Activated CD8-positive, alpha-beta memory T cell treated with anti-CD3 and anti-CD28 coated beads for 4 hours (primary cell): ENCODE measurements at places on chromosomes 11 and 22.

- DNase-seq = no peak
These were observed 11.7 kb upstream of the RASD2 start for GRCh38 chr22:35528927-35529326.

DNA sequence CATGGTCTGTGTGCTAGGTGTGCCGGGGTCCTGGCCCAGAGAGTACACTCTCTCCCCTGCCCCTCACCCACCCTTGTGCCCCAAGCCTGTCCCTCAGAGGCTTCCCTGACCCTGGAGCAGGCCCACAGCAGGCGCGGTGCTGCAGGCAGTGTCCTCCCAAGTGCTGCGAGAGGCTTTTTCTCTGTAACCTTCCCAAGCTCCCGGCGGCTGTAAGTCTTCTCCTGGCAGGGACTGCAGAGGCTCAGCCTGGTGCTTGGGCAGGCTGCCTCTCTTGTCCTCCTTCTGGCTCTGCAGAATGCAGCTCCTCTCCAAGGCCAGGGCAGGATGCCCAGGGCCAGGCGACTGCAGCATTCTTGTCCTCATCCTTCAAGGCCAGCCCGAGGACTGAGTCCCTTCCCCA lies 15.9 kb downstream of the RFPL1 start:
- DNase-seq = no peak

- no peak for DNase-seq
These were observed 36.8 kb upstream of the TMEM45B start for GRCh38 chr11:129778877-129779276.

- DNase-seq = no peak
These were observed 21.6 kb downstream of the MMP20 start for GRCh38 chr11:102603576-102603975.

GRCh38 chr11:80122211-80122610 lies 681.4 kb upstream of the TENM4 start:
- DNase-seq = no peak

- no peak for DNase-seq
These were observed 716 bp downstream of the AMOTL1 start for GRCh38 chr11:94768602-94769541.

DNA sequence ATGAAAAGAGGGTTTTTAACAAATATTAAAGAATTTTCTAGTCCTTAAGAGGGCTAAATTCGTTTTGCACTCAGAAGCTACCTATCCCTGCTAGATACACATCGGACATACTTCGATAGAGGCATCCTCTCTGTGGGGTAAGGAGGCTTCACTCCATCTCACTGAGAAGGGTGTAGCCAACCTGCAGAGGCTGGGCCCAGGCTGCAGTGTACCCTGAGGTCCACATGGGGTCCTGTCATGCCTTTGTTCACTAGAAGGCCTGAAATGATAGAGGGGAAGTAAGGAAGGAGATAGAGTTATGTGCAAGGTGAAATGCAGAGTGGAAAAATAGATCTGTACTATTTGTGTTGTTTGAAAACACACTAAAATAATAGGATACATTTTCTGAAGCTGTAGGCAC lies 45.6 kb downstream of the IGSF9B start:
- no peak for DNase-seq

- DNase-seq = no peak
These were observed 695.3 kb downstream of the KCNA4 start for GRCh38 chr11:29321293-29322132.

GRCh38 chr22:34973016-34973415 lies 92.9 kb upstream of the ISX start:
- DNase-seq = no peak

DNA sequence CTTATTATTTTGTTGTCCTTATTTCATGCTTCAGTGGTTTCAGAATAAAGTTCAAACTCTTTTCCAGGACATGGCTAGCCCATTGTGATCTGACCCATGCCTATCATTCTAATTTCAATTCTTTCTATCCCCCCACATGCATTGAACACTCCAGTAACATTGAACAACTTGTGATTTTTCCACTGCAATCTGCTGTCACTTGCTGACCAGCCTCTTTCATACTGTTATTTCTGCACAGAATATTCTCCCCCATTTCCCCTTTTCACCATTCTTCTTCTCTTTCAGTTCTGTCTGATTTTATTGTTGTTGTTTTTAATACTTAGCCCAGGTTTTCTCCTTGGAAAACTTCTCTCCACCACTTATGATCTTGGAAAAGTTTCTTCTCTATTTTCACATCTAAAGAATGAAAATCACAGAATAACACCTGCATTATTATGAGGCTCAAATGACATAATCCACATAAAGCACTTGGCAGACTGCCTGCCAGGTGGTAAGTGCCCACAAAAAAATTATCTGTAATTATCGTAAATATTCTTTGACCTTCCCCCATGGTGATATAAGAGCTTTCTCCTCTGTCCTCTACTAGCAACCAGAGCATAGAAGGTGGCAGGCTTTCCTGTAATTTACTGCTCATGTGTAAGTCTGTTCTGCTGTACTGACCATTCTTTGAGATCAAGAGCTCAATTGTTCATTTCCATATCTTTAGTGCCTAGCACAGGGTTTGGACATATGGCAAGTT lies 51.9 kb upstream of the EED start:
- DNase-seq = no peak

DNA sequence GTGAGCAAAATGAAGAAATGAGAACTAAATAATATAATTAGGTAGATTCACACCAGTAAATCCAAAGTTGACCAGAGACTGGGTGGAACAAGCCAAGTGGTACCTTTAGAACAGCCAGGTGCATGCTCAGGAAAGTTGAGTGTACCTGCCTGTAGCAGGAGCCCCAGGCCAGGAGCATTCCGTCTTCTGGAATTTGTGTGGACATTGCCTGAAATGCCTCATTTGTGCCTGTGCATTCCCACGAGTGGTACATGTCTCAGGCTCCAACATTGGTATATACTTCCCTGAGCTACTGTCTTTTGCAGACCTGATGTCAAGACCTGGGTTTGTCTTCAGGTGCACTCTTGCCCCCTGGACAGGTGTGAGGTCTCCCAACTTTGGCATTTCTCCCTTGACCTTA lies 187.6 kb upstream of the NECTIN1 start:
- DNase-seq = no peak

DNA sequence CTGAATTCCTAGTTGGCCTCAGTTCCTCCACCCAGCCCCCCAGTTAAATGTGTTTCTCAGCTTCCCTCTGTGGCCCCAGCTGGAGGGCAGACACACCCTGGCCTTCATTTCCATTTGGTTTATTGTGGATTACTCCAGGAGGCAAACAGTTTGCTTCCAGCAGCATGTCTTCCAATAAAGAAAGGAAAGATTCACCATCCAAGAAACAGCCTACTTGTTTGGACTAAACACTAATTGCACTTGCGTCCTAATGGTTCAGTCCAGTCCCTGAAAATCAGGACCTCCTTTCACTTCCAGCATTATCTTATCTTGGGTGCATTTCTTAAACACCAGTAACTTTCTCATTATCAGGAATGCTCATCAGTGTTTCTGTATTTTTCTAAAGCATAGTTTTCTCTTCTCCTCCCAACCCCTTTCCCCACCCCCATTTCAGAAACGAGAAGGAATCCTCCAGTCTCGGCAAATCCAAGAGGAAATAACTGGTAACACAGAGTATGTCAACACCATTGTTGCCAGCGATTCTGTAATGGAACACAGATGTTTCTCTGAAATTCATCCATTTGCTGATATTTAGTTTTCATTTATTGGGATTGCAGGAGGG lies 130.9 kb downstream of the PARVA start:
- no peak for DNase-seq

GRCh38 chr11:91805293-91805692 lies 419.3 kb upstream of the FAT3 start:
- no peak for DNase-seq

DNA sequence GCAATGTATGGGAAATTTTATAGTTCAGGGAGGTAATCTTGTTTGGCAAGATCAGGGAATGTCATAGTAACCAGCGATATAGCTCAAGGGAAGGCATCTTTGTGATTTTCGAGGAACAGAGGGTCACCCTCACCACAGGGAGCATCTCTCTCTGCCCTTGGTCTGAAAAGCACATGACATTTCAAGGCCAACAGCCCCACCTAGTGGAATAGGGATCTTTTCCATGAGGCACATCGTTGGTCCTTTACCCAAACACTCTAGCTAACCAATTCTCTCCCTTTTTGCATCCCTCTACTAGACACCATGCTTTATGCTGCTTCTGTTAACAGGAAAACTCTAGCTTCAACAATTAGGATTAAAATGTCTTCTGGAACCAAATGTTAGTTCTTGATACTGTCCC lies 179.0 kb downstream of the GRM5 start:
- no peak for DNase-seq

DNA sequence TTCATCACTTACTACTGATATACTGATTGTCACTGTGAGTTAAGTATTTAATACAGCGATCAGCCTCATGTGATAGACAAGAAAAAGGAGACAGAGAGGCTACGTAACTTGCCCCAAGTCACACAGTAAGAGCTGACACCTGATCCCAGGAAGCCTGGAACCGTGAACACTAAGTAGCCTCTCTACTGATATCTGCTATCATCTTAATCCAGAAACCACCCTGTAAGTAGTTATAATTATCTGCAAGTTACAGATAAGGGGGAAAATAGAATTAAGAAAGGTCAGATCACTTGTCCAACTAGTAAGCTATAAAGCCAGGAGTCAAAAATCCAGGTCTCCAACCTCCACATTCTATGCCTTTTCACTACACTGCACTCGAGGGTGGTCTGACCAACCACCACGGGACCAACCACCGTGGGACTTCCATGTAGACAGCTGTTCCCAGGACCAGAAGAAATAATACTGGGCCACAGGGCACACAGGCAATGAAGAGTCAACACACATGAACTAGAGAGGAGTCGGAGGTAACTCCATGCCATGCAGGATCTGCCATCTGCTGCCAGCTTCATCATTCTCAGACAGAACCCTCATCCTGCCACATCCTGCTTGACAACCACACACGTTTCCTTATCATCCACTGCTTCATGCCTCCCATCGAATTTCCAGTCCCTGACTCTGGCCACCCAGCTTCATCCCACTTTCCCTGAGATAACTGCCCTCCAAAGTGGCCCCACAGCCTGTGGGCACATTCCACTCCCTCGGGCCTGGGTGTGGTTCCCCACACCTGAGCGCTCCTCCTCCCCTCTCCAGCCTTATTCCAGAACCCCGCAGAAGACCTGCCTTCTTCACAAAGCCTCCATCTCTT lies 58.6 kb downstream of the MICAL3 start:
- DNase-seq = no peak

GRCh38 chr22:40414838-40415505 lies 44.6 kb downstream of the SGSM3 start:
- DNase-seq = no peak

GRCh38 chr11:77113382-77114088 lies 10.9 kb downstream of the OMP start:
- DNase-seq = no peak

- DNase-seq = no peak
These were observed 11.1 kb downstream of the CCND1 start for GRCh38 chr11:69651834-69652620.

- DNase-seq = peak; percentile 33
These were observed 42.4 kb downstream of the CACNA1I start for GRCh38 chr22:39612811-39613548.

DNA sequence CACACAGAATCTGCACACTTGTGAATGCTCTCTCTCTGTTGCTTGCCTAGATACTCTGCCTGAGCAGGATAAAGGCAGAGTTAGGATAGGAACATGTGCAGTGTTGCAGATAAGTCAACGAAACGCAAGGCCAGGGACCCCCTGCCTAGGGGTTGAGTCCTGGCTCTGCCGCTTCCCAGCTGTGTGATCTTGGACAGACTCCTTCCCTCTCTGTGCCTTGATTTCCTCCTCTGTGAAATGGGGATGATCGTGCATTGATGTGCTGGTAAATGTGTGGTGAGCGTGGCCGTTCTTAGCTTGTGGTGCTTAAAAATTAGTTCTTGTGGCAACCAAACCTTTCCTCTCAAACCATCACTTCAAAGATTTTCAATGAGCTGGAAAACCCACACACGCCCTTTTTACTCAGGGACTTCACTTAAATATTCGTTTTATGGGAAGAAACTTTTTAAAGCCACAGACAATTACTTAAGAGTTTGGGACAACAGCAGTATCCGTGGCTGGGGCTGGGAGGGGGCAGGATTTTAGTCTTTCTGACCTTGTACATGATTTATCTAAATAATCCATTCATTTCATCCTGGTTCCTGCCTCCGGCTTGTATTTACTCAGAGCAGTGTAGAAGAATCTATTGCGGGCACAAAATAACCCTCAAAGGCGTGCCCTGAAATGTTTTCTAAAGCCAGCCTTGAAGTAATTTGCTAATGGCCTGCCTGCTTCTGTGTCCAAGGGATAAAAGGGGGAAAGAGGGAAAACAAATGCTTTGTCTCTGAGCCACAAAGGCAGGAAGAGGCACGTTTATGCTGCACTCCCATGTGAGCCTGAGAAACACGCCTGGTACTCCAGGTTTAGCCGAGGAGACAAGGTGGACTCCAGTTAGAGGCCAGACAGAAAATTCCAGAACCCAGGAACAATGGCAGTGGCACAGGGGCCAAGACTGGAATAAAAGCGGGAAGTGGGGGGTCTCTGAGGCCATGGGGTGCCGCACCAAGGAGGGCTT lies 85.0 kb upstream of the CRYBB3 start:
- no peak for DNase-seq

GRCh38 chr11:64124147-64124546 lies 41.8 kb downstream of the MACROD1 start:
- DNase-seq = no peak

- DNase-seq = no peak
These were observed 451.2 kb downstream of the MIAT start for GRCh38 chr22:27108425-27109114.

GRCh38 chr11:35242412-35243242 lies 103.7 kb downstream of the CD44 start:
- DNase-seq = no peak

GRCh38 chr11:130625578-130626306 lies 177.3 kb downstream of the ADAMTS15 start:
- no peak for DNase-seq

- DNase-seq = no peak
These were observed 4.1 kb downstream of the LRRC32 start for GRCh38 chr11:76666408-76666807.

DNA sequence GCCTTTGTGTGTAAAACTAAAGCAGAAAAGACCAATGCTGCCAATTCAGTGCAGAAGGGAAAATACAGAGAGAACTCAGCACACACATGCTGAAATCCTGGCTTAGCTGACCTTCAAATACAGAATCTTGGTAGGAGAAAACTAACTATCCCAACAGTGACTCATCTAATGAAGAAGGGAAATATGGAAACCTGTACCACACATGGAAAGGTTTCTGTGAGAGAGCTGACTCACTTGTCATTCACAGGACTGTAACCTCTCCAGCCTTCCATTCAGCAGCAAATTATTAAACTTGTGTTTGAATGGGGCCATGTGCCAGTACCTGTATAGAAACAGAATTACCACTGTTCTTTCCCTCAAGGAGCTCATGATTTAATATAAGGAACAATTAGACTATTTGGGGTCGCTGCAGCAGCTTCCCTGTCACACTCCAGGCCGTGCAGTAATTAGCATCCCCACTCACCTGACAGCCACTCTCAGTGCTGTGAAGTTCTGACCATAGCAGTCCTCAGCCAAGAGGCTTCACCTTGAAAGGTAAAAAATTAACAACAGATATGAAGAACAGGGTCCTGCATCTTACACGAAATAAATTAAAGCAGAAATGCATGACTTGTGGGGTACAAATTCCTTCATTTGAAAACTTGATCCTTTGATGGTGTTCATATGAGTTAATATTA lies 53.9 kb downstream of the MSANTD4 start:
- no peak for DNase-seq

GRCh38 chr11:65852508-65853245 lies 5.3 kb downstream of the CFL1 start:
- DNase-seq = no peak

- no peak for DNase-seq
These were observed 210.3 kb downstream of the DDX10 start for GRCh38 chr11:108875134-108875533.
